ENCODE measurements at places on chromosomes 3 and 15. TPM values are rescaled to one million over a fixed set of nuclear protein-coding genes. Genes with fewer than 3 reads are reported as not detected.
A peak's percentile ranks its signal among the peaks of the same experiment; 100 is the strongest.

The DHX36 gene
- 98.7 TPM for polyA plus RNA-seq

The ITGA11 gene
- 3.6 TPM for polyA plus RNA-seq

The KCNAB1 gene
- 3.4 TPM for polyA plus RNA-seq

The SH3GL3 gene
- 14.2 TPM for polyA plus RNA-seq

The CYP1A2 gene
- polyA plus RNA-seq: 0.18 TPM

DNA sequence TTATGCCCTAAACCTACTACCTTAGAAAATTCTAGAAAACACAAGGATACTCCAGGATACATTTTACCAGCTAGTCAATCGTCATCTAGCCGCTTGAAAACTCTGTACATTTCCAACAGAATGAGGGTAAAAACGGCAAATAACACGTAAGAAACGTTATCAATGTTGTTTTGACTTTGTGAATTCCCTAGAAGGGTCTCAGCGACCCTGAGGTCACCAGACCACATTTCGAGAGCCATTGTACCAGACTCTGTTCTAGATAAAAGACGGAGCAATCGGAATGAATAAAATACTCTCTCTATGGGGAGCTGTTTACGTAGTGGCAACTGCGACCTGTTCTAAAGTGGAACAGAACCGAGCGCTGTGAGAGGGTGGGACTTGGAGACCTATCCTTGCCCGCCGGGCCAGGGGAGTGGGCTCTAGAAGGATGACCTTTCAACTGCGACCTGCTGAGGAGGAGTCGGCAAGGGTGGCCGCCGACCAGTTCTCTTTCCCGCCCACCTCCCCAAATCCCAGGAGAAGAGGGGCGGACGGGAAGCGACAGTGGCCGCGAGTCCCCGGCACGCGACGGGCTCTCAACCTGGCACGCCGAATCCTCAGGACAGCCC is 778 bp upstream of the AP4E1 start:
- peak; percentile 25 for DNase-seq

GRCh38 chr3:37981348-37981664 is 9.3 kb upstream of the VILL start:
- DNase-seq: no peak

GRCh38 chr3:111963424-111963823 is 15.4 kb upstream of the ABHD10 start:
- no peak for DNase-seq

DNA sequence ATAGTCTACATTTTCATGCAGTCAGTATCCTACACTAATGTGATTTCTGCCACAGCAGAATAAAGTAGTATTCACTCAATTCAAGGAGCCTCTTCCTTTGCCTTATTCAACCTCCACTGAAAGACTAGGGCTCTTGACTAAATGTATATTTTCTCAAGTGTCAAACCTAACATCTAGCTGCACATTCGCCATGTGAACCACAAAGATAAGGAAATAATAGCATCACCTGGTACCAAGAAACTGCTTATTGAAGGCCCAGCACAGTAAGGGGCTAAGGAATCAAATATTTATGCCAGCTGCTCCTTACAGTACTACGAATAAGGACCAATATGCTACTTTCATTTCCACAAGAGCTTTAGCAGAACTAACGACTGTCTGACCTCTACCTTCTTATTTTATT is 1.3 kb downstream of the SRP14 start:
- DNase-seq: no peak

DNA sequence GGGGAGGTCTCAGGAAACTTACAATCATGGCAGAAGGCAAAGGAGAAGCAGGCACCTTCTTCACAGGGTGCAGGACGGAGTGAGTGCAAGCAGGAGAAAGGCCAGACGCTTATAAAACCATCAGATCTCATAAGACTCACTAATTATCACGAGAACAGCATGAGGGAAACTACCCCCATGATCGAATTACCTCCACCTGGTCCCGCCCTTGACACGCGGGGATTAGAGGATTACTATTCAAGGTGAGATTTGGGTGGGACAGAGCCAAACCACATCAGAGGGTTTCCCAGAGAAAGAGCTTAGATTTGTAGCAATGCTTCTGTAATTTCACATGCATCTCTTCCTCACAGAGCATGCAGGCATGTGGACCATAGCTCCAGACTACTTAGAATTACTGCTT is 615.7 kb upstream of the UBE2E2 start:
- DNase-seq: no peak

- DNase-seq: no peak
Observed at GRCh38 chr3:172249039-172249438, 199.2 kb downstream of the GHSR start.

DNA sequence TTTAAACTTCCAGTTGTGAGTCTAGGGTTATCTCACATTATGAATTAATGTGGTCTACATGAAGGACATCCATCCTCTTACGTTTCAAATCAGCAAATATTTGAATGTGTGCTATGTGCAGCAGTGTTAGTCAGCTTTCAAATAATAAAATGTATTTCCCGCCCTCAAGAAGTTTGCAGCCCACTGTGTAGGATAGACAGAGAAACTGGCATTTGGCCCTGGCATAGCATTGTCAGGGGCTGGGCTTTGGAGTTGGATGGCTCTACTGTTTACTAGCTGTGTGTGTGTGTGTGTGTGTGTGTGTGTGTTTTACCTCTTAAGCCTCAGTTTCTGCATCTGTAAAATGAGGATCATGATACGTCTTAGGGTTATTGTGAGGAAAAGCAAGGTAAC is 400.5 kb upstream of the C2CD4B start:
- no peak for DNase-seq

DNA sequence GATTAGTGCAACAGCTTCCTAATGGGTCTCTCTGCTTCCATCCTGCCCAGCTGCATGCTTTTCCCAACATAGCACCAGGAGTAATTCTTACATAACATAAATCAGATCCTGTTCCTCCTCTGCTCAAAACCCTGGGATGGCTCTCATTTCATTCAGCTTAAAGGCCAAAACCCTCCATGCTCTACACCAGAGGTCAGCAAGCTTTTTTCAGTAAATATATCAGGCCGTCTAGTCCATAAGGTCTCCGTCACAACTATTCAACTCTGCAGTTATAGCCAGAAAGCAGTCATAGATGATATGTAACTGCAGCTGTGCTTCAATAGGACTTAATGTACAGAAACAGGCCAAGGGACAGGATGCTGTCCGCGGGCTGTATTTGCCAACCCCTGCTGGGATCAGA is 202.8 kb upstream of the UBE2E2 start:
- peak; percentile 26 for DNase-seq

GRCh38 chr15:25869701-25870100 is 6.6 kb upstream of the ATP10A start:
- DNase-seq: no peak

DNA sequence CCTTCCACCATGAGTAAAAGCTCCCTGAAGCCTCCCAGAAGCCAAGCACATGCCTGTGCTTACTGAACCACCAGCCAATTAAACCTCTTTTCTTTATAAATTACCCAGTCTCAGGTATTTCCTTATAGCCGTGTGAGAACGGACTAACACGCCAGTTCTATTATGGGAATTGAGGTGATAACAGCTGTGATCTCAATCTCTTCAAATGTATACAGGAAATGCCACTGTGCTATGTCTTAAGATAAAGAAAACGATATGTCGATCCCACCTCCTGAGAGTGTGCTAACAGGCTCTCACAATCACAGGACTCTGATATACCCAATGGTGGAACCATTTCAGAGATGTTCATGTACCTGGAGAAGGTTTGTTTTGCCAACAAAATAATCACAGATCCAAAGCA is 26.2 kb downstream of the CHSY1 start:
- DNase-seq: no peak

DNA sequence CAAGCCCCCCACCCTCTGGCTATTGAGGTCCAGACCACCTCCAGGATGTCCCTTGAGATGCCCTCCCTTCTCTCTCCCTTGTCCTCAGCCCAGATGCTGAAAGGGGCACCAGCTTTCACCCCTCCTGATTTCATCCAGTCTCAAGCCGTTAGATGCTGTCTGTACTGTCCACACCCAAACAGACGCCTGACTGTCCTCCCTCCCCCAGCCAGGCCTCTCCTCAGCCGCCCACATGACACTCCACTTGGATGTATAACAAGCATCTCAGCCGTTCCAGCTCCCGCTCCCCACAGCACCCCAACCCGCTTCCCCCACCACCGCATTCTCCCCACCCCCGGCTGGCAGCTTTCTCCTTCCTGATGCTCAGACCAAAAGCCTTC is 25.0 kb upstream of the CYP11A1 start:
- DNase-seq: no peak

- DNase-seq: no peak
Observed at GRCh38 chr3:146585156-146585555, 20.0 kb downstream of the PLSCR5 start.

DNA sequence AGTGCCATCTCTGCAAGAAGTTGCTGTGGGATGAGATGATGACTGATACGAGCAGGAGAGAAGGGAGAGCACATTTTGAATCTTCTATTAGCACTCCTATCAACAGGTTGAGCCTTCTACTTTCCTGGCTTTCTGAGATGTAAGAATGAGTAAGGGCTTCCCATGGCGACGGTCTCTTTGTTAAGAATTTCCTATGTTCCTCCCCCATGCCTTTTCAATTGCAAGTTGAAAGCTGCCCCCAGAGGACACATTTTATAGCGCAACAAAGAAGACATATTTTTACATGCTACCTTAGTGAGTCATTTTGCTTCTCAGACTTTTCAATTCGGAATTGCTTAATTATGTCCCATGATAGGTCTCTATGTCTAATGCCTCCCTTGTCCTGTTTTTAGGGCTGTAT is 71.3 kb upstream of the LRTM1 start:
- DNase-seq: no peak

Data from left kidney (tissue), 8 donors.